Right lung (tissue), 10 donors: ENCODE measurements at places on chromosomes 4 and X. TPM values are rescaled to one million over a fixed set of nuclear protein-coding genes. Genes with fewer than 3 reads are reported as not detected.

LAGE3 gene
- 17.8 TPM for polyA plus RNA-seq

NIPAL1 gene
- polyA plus RNA-seq, result 3.0 TPM

- no peak for DNase-seq
Measured at GRCh38 chr4:98434816-98435215, 173.6 kb downstream of the RAP1GDS1 start.

DNA sequence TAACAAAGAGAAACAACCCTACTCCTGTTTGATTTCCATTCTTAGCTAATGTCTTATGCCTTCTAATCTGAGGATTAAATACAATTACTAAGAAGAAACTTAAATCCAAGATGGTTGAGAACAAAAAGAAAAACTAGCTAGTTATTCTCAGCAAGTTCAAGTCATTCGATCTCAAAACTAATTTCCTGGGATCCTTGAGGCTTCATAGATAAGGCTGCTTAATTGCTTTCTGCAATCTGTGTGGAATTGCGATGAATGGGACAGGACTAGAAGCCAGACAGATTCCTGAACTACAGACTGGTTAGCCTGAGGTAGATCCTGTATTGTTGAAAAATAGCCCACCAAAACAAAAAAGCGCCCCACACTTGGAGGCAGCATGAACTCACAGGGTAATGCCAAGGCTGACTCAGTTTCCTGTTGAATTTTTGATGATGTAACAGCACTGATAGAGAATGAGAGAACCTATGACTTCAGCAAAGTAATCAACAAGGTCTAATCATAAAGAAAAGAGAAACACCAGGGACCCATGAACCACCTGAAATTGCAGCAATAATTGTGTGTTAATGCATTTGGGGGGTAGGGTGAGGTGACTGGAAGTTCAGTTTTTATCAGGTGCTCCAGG, 33.9 kb downstream of the KLHL15 start:
- DNase-seq, result no peak

DNA sequence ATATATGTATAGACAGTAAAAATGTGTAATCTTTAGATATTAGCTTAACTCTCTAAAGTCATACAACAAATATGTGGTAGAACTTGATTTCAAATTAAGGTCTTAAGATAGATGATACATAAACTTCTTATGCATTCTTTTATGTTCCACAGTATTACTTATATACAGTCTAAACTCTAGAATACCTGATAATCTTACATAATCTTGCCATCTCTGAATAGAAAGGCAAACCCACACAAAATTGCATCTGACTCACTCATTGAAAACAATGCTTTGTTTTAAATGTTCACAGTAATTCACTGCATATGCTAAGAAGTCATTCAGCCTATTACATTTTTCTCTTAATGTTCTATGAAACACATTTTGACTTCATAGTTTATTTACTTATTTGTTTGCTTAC, 10.1 kb downstream of the SULT1B1 start:
- DNase-seq, result no peak

GRCh38 chr4:113732-114131, 10.6 kb upstream of the ZNF718 start:
- DNase-seq, result no peak

GRCh38 chr4:148914734-148915133, 472.5 kb upstream of the NR3C2 start:
- DNase-seq, result no peak
